ENCODE measurements at places on chromosomes 16 and 17. TPM values are rescaled to one million over a fixed set of nuclear protein-coding genes. Genes with fewer than 3 reads are reported as not detected.

Gene DNAAF8
- 1.4 TPM for total RNA-seq

Gene C16orf95
- total RNA-seq = 3.4 TPM

Gene CCL22
- total RNA-seq = not detected

Gene APOBR
- not detected for total RNA-seq

Gene KRTAP16-1
- total RNA-seq = not detected

Gene CORO1A
- total RNA-seq = 0.71 TPM

Gene RUSF1
- total RNA-seq = 35.4 TPM

Gene NTN1
- total RNA-seq = 0.09 TPM

Gene CRISPLD2
- 82.6 TPM for total RNA-seq

Gene TBC1D3L
- 2.2 TPM for total RNA-seq

Gene OR1F1
- not detected for total RNA-seq

Gene HOXB6
- total RNA-seq = 0.09 TPM

Gene VTN
- 19.1 TPM for total RNA-seq

Gene LRRC75A
- total RNA-seq = 0.83 TPM

Gene MYO15B
- total RNA-seq = 3.9 TPM

Gene LLGL2
- total RNA-seq = 0.14 TPM

Gene MYLK3
- total RNA-seq = 0.28 TPM

Gene TBC1D3K
- under 0.01 TPM for total RNA-seq

Gene AIPL1
- not detected for total RNA-seq

Gene INCA1
- 0.57 TPM for total RNA-seq

Gene NDRG4
- total RNA-seq = 8.7 TPM

Gene CDH13
- 61.8 TPM for total RNA-seq

Gene CDH8
- not detected for total RNA-seq

Gene TMEM235
- not detected for total RNA-seq

Gene EME1
- 1.3 TPM for total RNA-seq

Gene TP53TG3E
- not detected for total RNA-seq

Gene TBX21
- 0.14 TPM for total RNA-seq

Gene ST6GALNAC2
- total RNA-seq = 1.0 TPM

Gene CRYM
- total RNA-seq = 0.14 TPM

Gene NLRP1
- 26.0 TPM for total RNA-seq

Gene ACSM2A
- total RNA-seq = not detected

Gene ADAD2
- not detected for total RNA-seq

Gene CHST4
- total RNA-seq = not detected

Gene COPRS
- 93.1 TPM for total RNA-seq

Gene PDIA2
- 0.37 TPM for total RNA-seq
